ENCODE measurements at places on chromosomes 16 and 17. TPM values are rescaled to one million over a fixed set of nuclear protein-coding genes. Genes with fewer than 3 reads are reported as not detected.

- H3K36me3 ChIP-seq: no peaks in the 10 kb centered on the region
- no peaks in the 10 kb centered on the region for H3K4me1 ChIP-seq
- no peak overlapping the region for H3K4me3 ChIP-seq
- no peak overlapping the region for H3K27ac ChIP-seq
- no peak for DNase-seq
Measured at GRCh38 chr17:33804401-33804800, 450.7 kb upstream of the CCL2 start.

NOG gene
- 4.5 TPM for total RNA-seq

- H3K27ac ChIP-seq: no peak overlapping the region
- H3K4me1 ChIP-seq: no peaks in the 10 kb centered on the region
- H3K36me3 ChIP-seq: no peaks in the 10 kb centered on the region
- no peak for DNase-seq
- no peak overlapping the region for H3K4me3 ChIP-seq
Measured at GRCh38 chr17:52837492-52837891, 679.0 kb upstream of the CA10 start.

CD7 gene
- total RNA-seq: 291 TPM

NLK gene
- total RNA-seq: 10.2 TPM

- peaks cover 19% of the 10 kb centered on the region for H3K36me3 ChIP-seq
- no peak overlapping the region for H3K27ac ChIP-seq
- H3K4me1 ChIP-seq: peaks cover 29% of the 10 kb centered on the region
- no peak overlapping the region for H3K4me3 ChIP-seq
Measured at GRCh38 chr16:67779256-67780014, 26.9 kb downstream of the RANBP10 start.

- no peak overlapping the region for H3K4me3 ChIP-seq
- no peaks in the 10 kb centered on the region for H3K4me1 ChIP-seq
- H3K27ac ChIP-seq: no peak overlapping the region
Measured at GRCh38 chr16:51719376-51719775, 568.3 kb upstream of the SALL1 start.

DNA sequence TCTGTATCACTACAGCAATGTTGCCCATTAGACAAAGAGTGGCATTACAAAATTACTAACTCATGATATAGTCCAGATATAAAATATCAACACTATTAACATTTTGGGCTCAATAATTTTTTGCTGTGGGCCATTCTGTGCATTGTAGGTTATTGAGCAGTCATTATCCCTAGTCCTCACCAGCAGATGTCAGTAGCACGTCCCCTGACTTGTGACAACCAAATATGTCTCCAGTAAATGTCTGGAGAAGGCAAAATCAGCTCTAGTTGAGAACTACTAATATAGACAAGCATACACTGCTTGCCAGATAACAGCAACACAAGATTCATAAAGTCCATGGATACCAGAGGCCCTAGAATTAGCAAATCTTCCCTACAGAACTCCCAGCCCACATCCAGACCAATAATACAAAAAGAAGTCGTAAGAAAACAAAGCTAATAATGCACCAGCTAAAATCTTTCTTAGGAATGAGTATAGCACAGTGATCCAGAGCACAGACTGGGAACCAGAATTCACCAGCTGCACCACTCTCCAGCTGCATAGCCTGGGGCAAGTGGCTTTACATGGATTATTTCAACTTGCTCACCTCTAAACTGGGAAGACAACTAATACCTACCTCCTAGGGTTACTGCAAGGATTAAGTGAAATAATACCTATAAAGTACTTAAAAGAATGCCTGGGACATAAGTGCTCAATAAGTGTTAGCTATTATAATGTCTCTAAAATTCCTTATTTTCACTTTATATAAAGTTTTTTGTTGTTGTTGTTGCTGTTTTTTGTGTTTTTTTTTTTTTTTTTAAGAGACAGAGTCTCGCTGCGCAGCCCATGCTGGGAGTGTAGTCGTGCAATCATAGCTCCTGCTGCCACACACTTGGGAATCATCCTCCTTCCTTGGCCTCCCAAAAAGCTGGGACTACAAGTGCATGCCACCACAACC lies 23.7 kb downstream of the HELZ start:
- no peak overlapping the region for H3K27ac ChIP-seq
- peaks cover 31% of the 10 kb centered on the region for H3K36me3 ChIP-seq
- H3K27me3 ChIP-seq: no peaks in the 10 kb centered on the region
- peaks cover 23% of the 10 kb centered on the region for H3K4me1 ChIP-seq
- DNase-seq: no peak

KRT20 gene
- total RNA-seq: not detected

DNA sequence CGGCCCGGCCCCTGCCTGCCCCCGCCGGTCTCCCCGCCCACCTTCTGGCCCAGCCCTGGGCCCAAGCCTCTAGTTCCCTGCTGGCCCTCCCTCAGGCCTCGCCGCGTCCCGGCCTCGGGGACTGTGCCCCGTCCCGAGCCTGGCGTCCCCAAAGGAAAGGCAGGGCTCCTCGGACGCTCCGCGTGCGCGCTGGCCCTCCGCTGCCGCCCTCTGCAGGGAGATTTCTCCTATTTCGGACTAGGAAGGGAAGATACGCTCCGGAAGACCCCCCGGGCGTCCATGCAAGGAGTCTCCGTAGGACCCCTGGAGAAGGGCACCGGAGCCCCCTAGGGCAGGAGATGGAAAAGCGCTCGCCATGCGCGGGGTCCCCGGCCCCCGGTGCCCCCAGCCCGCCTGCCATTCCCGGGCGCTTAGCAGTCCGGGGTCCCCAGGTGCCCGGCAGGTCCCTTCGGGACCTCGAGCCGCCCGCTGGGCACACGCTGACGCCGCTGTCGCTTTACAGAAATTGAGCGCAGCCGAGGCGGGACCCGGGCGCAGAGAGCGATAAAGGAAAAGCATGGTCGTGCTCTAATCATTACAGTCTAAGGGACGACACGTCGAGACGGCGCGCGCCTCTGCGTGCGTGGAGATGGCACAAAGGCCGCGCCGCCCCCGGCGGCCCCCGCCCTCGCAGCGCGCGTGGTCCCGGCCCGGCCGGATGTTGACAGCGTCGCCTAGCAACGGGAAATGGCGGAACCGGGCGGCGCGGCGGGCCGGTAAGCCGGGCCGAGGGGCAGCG lies at the start of gene CCDC40:
Gene CCDC40 (plus strand): TSS at position 706 of the 778 bp plus-strand sequence. CDS start 21 bp downstream, at position 727.
- H3K27ac ChIP-seq: peak within 1 kb of the TSS; percentile 81
- peak within 1 kb of the TSS; percentile 97 for H3K4me3 ChIP-seq
- H3K36me3 ChIP-seq: no peaks in the 10 kb centered on the region
- H3K4me1 ChIP-seq: peaks cover 14% of the 10 kb centered on the region
- H3K27me3 ChIP-seq: peaks cover 8% of the 10 kb centered on the region

DNA sequence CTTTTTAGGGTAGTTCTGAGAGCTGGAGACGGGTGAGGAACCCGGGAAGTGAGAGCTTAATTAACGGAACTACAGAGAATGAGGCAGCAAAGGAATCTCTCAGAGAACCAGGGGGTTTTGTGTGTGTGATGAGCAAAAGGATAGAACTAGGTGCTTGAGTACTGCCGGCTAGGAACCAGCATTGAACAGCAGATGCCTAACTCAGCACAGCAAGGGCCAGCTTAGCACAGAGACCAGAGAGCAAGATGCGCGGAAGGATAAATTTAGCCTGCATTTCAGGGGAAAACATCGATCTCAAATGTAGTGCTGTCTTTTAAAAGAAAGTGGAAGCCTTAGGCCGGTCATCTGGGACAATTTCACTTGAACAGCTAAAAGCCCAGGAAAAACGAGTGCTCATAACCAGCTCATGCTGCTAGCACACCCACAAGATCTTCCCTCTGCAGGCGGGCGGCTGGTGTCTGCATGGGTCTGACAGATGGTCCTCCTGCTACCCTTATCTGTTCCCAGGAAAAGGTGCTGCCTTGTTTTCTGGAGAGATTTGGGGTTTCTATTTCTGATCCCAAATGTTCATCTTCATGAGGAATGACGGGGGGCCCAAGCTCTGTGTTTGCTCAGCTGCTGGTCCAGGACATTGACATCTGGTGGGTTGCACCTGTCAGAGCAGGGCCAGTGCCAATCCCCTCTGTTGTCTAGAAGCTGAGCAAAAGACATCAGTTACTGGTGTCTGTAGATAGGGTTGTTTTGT lies 103.9 kb downstream of the SOCS1 start:
- H3K27ac ChIP-seq: no peak overlapping the region
- DNase-seq: no peak

GRCh38 chr17:44820631-44821212 lies 9.4 kb downstream of the GJC1 start:
- no peak overlapping the region for H3K4me3 ChIP-seq
- peaks cover 3% of the 10 kb centered on the region for H3K4me1 ChIP-seq
- no peaks in the 10 kb centered on the region for H3K36me3 ChIP-seq
- no peak overlapping the region for H3K27ac ChIP-seq

STX1B gene
- 1.3 TPM for total RNA-seq

DNA sequence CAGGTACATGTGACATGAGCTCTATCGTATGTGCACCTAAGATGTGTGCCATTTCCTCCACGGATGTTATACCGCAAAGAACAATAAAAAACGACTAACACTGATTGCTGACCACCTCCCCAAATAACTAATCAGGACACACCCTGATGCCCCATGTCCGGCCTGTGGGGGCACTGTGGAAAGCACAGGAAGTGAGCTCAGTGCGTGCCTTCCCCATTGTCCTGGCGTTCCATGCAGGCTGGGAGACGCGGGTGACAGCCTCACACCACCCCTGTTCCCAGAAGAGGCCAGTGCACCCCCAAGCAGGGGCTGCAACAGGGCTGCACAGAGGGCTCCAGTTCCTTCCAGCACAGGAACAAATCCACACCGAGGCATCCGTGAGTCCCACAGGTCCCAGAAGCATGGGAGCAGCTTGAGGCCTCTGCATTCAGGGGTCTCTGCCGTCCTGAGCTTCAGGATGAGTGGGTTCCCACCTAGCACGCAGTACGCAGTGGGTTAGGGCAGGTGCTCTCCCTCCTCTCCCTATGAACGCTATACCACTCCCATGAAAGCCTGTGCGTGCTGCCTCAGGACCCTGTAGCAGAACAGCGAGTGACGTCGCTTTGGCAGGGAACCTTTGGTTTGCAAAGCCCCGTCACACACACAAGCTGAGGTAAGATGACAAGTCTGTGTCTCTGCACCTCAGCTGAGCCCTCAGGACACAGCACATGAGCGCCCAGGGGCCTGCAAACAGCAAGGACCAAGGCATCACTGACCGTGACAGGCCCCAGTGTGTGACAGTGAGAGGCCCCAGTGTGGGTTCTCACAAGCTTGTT lies 117.7 kb downstream of the ZNF778 start:
- H3K4me1 ChIP-seq: peaks cover 74% of the 10 kb centered on the region
- DNase-seq: no peak
- H3K4me3 ChIP-seq: no peak overlapping the region
- H3K27me3 ChIP-seq: no peaks in the 10 kb centered on the region
- peaks cover 4% of the 10 kb centered on the region for H3K36me3 ChIP-seq

DNA sequence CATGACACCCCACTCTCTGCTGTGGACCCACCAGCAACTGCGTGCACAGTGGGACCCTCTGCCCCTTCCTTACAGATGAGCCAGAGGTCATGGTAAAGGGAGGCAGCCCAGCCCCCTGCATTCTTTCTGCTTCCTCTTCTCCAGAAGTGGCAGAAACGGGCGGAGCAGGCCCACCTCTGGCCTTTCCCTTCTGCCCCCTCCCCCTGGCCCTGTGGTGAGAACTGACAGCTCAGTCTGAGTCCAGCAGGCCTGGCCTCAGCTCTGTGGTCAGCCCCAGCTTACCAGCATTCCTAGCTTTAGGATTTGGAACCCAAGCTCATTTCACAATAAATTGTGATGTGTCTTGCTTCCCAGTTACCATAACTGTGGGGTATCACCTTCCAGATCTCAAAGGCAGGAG lies 4.8 kb upstream of the ANKRD11 start:
- no peak overlapping the region for H3K4me3 ChIP-seq
- H3K27ac ChIP-seq: peak overlapping the region; percentile 16
- H3K27me3 ChIP-seq: no peaks in the 10 kb centered on the region
- DNase-seq: no peak

SPATA22 gene
- not detected for total RNA-seq

- H3K27ac ChIP-seq: no peak overlapping the region
- H3K36me3 ChIP-seq: peaks cover 4% of the 10 kb centered on the region
- H3K27me3 ChIP-seq: no peaks in the 10 kb centered on the region
Measured at GRCh38 chr17:41909088-41909487, 9.7 kb downstream of the ACLY start.

DNA sequence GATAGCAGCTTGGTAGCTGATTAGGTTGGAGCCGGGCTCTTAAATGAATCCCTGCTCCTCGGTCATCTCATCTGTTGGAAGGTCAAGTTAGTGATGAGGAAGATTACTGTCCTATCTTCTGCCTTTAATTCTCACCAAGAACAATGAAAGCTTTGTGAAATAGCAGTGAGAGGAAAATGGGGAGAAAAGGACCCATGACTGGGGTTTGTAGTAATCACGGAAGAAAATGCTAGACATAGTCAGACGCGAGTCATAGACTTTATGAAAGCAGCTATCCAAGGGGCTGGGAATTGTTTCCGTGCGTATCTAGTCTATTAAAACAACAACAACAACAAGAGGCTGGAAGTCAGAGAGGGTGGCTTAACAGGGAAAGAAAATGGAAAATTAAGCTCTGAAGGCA lies 18.3 kb downstream of the PIK3R5 start:
- peaks cover 74% of the 10 kb centered on the region for H3K4me1 ChIP-seq
- peaks cover 78% of the 10 kb centered on the region for H3K36me3 ChIP-seq
- peak overlapping the region; percentile 59 for H3K27ac ChIP-seq
- DNase-seq: no peak

Data from activated naive CD8-positive, alpha-beta T cell treated with anti-CD3 and anti-CD28 coated beads for 36 hours (primary cell).